H54 (cell line): ENCODE measurements at places on chromosomes 6 and 20.

- no peak for DNase-seq
Observed at GRCh38 chr6:163688739-163689362, 274.3 kb downstream of the QKI start.

DNA sequence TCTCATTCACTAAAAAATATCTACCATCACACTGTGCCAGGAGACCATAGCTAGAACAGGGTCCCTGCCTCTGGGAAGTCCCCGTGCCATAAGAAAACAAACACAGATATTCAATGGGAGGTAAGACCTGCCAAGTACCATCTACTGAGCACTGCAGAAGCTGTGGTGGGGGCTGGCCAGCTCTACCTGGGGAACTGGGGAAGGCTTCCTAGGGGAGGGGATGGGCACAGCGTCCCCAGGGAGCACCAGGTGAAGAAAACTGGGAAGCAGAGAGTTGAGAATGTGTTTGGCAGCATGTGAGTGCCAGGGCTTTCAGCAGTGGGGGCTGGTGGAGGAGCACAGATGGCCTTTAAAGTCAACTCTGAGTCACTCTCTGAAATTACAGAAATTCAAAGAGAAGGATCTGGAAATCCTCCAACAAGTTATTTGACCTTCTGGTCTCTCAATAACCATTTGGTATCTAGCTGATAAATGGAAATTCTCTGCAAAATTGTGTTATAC, 85.2 kb downstream of the SHLD1 start:
- DNase-seq, result peak; percentile 30

DNA sequence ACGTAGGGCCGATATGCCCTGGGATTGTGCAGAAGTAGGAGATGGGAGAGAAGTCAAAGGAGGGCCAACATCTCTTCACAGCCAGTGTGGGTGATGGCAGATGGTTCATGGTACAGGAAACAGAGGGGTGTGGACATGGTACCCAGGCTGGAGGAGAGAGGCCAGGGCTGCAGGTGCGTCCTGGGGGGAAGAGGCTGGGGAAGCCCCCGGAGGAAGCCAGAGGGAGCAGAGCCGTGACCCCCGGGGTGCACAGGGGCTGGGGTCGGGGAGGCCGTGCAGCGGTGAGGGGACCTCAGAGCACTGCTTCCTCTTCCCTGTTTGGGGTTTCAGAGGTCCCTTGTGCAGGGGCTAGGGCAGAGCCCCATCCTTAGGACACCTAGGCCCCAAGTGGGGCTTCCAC, 11.2 kb upstream of the ZBTB46 start:
- no peak for DNase-seq

DNA sequence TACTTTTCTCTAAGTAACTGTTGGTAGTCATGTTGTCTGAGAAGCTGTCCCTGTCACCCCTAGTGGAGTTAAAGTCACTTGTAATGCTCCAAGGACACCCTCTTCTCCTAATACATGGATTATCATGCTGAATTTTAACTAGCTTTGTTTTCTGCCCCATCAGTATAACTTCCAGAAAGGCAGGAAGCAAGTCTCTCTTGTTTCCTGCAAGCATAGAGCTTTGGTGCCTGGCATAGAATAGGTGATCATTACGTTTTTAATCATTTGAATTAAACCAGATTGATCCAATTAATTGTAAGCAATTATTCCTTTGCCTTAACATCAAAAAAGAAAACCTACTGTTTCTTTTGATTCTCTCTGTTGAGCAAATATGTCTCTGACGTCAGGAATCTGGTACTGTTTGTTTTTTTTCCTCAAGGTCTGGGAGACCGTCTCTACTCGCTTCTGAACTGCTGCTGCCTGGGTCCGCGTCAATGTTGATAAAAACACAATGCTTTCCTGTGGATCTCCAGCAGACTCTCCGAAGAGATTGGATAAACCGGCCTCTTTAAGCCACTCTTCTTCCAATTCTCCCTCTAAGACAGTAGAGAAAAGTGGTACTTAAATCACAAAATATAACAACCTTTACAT, 71.8 kb downstream of the ARHGAP18 start:
- no peak for DNase-seq

- DNase-seq, result no peak
Observed at GRCh38 chr6:28693751-28694443, 168.2 kb downstream of the GPX5 start.
